ENCODE measurements at places on chromosomes 12 and 14.

DNA sequence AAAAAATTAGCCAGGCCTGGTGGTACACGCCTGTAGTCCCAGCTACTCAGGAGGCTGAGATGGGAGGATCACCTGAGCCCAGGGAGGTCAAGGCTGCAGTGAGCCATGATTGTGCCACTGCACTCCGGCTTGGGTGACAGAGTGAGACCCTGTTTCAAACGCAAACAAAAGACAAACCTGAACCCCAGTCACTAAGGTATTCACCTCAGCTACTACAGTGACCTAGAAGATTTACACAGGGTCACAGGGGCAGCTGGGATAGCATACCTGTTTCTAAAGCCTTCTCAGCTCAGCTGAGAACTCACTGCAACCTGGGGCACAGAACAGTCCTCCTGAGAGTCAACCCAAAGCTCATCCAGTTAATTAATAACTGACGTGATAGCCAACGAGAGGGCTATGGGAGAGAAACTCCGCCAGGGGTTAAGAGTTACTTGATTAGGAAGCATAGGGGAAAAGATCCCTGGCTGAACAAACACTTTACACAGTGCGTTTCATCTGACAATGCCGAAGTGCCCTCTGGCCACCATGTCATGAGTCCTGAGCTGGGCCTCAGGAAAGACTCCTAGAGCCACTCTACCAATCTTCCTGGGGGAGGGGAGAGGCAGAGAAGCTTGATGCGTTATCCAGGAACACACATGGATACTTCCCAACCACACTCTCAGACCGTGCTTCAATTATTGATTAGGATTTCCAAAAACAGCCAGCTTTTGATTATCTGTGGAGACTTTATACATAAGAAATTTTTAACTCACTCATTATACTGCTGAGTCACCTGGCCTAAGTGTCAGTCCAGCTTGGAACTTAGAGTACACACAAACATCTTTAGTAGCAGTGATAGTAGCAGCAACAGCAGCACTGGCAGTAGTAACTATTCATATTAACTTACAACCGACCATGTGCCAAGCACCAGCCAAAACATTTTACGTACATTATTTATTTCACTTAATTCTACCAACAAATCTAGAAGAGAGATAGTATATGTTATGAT lies 48.2 kb downstream of the FOXN3 start:
- no peak for DNase-seq

- no peak for DNase-seq
These were observed 2.9 kb downstream of the NEK9 start for GRCh38 chr14:75123991-75124390.

- no peak for DNase-seq
These were observed 107.7 kb upstream of the CAND1 start for GRCh38 chr12:67161322-67161918.

DNA sequence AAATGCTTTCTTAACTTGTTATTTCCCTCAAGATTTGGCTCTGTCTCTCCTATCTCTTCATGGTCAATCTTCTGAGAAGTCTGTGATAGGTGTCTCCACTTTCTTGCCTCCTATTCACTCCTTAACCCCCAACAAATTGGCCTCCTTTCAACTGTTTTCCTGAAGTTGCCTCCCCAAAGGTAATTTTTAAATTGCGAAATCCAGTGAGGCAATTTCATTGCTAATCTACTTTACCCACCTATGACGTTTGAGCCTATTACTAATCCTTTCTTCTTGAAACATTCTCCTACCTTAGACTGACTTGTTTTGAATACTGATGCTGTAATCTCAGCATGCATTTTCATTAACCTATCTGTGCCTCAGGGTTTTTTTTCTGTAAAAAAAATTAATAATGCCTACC lies 6.0 kb upstream of the KCNH5 start:
- no peak for DNase-seq

- DNase-seq: no peak
These were observed 2.8 kb downstream of the KLRC4 start for GRCh38 chr12:10406725-10407124.
